Sigmoid colon (tissue), 7 donors: ENCODE measurements at places on chromosomes 16 and 17. TPM values are rescaled to one million over a fixed set of nuclear protein-coding genes. Genes with fewer than 3 reads are reported as not detected.

UBALD2 gene
- 11.8 TPM for total RNA-seq

HOXB4 gene
- total RNA-seq = 5.0 TPM

GRAPL gene
- total RNA-seq = not detected

CCL8 gene
- total RNA-seq = not detected

APOH gene
- not detected for total RNA-seq

ARHGAP23 gene
- 36.0 TPM for total RNA-seq

PLA2G10 gene
- not detected for total RNA-seq

CYB561 gene
- 10.3 TPM for total RNA-seq
